Left renal cortex interstitium (tissue), 4 donors: ENCODE measurements at places on chromosomes 12 and 14.
A peak's percentile ranks its signal among the peaks of the same experiment; 100 is the strongest.

GRCh38 chr14:70887207-70887681 lies 20.0 kb upstream of the PCNX1 start:
- no peak for DNase-seq

DNA sequence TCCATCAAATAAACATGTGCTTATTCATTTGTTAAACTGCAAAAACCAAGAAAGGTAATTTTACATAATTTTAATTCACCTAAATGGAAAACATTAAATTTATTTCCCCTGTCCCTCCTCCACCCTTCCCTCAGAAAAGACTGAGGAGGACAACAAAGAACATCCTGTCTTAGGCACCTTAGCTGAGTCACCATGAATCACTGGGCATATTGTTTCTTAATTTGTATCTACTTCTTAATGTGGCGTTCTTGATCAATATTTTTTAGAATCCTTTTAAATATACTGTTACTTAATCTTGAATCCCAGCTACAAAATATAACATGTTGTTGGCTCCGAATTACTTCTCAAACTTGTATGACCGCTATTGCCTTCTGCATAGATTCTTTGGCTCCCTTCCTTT lies 23.5 kb downstream of the SIX6 start:
- no peak for DNase-seq

DNA sequence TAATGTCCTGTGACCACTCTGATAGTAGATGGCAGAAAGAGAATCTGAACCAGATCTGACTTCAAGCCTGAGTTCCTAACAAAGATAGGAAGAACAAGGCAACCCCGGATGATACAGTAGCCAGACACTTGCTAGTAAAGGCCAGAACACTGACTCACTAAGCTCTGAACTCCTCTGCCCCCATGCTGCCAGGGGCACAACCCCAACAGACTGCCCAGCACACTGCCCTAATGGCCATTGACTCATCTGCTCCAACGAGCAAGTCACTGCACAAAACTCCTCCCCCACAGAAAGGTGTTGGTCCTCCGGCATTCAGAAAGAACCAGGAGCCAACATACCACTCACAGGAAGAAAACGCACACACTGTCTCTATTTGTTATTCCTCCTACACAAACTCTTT lies 179.6 kb upstream of the NUDT4 start:
- DNase-seq = no peak

DNA sequence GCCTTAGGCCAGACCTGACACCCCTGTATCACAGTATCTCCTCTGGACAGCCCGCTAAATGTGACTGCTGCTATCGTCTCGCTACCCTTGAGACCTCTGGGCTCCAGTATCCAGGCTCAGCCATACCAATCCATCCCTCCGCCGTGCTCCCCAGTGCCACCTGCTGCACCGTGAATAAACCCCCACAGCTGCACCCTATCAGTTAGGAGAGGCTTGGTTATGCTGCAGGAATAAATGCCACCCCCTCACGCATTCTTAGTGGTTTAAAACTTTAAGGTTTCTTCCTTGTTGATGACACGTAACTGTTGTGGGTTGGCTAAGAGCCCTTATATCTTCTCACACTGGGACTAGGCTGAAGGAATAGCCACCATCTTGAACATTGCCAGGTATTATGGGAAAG lies 12.1 kb downstream of the CCDC63 start:
- no peak for DNase-seq

- DNase-seq = no peak
Measured at GRCh38 chr12:104799458-104799857, 158.6 kb downstream of the SLC41A2 start.

DNA sequence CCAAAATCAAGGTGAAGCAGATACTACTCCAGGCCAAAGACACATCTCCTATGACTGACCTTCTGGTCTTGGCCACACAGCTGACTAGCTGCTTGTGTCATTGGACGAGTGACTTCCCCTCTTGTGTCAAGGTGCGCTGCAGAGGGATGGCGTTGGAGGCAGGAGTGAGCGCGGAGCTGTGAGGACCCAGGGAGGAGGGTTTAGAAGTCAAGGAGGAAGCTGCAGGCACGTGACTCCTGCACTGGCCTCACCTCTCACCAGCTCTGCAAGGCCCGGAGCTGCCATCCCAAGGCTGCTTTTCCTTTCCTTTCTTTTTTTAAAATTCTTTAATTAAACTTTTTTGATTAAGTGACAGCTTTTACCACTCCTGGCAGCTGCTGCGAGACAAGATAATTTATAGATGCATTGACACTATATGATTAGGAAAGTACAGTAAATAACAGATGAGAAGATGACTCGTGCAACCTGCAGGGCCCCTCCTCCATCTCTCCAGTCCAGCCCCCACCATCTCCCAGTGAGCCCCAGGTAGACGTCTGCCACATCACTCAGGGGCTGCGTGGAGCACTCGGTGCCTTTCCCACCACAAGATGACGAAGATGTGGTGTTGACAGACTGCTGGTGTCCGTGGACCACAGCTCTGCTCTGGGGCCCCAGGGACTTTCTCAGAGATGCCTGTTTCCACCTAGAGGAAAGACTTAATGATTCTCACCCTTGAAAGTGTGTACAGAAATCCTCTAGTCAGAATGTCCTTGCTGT lies 350.6 kb downstream of the CACNA1C start:
- no peak for DNase-seq

- DNase-seq = no peak
Measured at GRCh38 chr12:62306569-62307530, 46.6 kb downstream of the USP15 start.

GRCh38 chr14:52299692-52300278 lies 14.3 kb upstream of the PTGER2 start:
- peak; percentile 36 for DNase-seq

DNA sequence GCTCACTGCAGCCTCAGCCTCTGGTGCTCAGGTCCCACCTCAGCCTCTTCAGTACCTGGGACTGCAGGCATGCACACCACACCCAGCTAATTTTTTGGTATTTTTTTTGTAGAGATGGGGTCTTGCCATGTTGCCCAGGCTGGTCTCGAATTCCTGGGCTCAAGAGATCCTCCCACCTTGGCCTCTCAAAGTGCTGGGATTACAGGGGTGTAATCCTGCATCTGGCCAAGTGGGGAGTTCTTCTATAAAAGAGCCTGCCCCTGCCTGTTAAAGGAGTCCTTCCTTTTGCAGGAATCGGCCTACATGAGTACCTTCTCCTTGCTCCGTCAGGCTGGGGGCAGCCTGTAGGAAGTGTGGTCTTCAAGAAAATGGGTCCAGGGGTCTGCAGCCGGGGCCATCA lies 54.1 kb upstream of the RASSF3 start:
- DNase-seq = no peak

DNA sequence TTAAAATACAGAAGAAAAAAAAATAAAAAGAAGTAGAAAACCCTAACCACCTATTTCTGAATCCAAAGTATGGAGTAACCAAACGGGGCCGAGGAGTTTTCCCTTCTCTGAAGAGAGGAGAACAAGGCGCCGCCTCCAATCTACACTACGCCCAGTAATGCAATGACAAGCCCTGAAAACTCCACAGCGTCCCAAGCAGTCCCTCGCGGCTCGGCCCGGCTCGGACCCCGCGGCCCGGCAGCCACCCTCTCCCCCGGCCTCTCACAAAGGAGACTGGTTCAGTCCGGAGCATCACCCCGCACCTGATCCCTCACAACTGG lies 371 bp downstream of the CHD8 start:
- DNase-seq = no peak

DNA sequence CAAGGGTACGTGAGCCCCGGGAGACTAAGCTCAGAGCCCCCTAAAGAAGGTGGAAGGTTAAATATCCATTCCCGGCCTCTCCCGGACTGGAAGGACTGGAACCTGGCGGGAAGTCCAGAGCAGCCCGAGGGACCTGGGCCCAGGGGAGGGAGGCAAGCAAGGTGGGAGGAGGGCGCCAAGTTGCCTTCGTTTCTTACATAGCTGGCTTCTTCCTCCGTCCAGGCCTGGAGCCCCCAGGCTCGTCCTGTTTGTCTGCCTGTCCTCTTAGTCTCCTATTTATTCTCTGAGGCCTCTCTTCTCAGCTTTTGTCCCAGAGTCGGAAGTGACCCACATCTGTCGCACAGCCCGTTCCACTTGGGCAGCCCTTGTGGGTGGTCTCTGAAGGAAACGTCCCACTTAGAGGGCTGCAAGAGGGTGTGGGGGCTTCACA lies 745 bp downstream of the PCK2 start:
- no peak for DNase-seq

- DNase-seq = no peak
Measured at GRCh38 chr14:99440278-99440677, 40.4 kb downstream of the SETD3 start.

- DNase-seq = no peak
Measured at GRCh38 chr12:59055204-59055860, 135.0 kb upstream of the LRIG3 start.

GRCh38 chr12:56677680-56678079 lies 10.4 kb downstream of the PTGES3 start:
- no peak for DNase-seq

- peak; percentile 74 for DNase-seq
Measured at GRCh38 chr14:75295491-75296345, 17.1 kb downstream of the FOS start.

- DNase-seq = no peak
Measured at GRCh38 chr12:132245521-132246101, 83.8 kb downstream of the GALNT9 start.

- peak; percentile 50 for DNase-seq
Measured at GRCh38 chr12:57008178-57008577, 1.8 kb upstream of the ZBTB39 start.

GRCh38 chr12:6303071-6303470 lies 7.4 kb upstream of the PLEKHG6 start:
- no peak for DNase-seq

GRCh38 chr12:84455598-84455997 lies 457.0 kb downstream of the SLC6A15 start:
- DNase-seq = no peak

DNA sequence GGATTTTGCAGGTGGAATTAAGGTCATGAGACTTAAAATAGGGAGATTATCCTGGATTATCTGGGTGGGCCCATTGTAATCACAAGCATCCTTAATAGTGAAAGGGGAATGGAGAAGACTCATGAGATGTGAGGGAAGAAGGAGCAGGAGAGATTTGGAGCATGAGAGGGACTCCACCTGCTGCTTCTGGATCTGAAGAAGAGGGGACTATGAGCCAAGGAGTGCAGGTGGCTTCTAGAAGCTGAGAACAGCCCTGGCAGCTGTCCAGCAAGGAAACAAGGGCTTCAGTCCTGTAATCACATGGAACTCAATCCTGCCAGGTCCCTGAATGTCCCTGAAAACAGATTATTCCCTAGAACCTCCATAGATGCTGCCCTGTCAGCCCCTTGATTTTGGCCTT lies 67.8 kb downstream of the PELI2 start:
- DNase-seq = no peak

- DNase-seq = no peak
Measured at GRCh38 chr12:107318556-107318805, 225.1 kb upstream of the CRY1 start.

DNA sequence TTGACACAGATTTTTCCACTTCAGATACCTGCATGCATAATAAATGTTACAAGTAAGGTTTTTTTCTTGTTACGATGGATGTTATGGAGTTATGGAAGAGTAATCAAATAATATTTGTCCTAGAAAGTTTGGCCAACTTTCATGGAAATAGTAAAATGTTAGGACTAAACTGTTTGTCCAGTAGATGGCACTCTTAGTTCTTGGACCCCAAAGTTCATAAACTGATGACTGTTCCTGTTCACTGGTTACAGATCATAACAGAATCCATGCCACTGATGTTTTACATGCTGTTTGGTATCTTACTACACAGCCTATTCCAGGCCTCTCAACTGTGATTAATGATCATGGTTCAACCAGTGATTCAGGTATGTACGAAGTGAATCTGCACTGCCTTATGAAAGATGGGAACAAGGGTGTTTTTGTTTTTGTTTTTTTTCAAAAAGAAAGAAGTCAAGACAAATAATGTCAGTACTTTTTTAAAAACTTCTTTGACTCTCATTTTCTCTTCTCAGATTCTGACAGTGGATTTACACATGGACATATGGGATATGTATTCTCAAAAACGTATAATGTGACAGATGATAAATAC lies 48.8 kb upstream of the SLCO1C1 start:
- no peak for DNase-seq

DNA sequence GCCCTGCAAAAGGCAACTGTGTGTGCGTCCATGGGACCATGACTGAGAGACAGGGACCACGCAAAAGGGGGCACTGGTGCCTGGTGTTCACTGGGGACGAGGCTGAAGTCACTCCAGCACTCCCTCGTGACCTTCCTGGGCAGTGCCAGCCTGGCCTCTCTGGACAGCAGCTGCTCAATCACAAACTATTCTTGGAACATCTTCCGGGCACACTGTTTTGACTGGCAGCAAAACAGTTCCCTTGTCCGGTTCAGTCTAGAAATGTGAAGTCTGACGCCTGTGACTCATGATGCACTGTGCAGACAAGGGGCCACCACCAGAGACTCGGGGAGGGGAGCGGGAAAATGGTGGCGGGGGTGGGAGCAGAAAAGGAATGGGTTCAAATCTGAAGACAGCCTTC lies 20.8 kb downstream of the SNRNP35 start:
- DNase-seq = no peak

- no peak for DNase-seq
Measured at GRCh38 chr14:54742492-54743350, 159.9 kb downstream of the GCH1 start.

GRCh38 chr12:20260851-20261250 lies 107.5 kb upstream of the PDE3A start:
- DNase-seq = no peak

DNA sequence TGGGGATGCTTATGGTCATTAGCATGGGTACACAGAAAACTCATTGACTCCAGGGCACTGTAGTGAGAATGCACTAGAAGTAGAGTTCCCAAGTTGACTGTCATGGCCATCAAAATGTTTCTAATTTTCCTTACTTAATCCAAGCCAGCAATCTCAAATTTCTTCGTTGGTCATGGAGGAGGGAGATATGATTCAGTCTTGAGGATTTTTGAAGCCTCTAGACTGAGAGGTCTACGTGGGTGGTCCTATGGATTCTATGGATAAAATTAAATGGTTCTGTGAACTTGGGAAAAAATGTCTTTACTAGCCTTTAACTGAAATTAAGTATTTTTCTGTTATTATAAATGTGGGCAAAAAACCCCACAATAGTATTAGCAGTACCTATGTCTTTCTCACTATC lies 508.5 kb downstream of the FUT8 start:
- DNase-seq = no peak

DNA sequence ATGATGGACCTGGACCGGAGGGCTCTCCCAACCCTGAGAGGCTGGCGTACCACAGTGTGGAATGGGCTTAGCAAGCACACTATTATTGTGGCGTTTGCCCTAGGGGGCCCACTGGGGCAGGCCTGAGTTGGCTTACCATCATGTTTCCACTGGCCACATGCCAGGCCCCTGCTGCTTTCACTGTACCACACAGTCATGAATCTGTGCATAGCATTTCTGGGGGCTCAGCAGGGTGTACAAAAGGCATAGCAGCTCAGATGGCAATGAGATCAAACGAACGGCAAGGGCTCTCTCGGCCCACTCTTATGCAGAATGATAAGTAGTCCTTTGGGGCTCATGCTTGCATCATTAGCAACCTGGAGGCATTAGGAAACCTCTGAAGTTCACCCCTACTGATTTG lies 137.0 kb upstream of the HIF1A start:
- DNase-seq = no peak
